Ammon's horn (tissue), 1 donor: ENCODE measurements at places on chromosomes 6 and 20.

DNA sequence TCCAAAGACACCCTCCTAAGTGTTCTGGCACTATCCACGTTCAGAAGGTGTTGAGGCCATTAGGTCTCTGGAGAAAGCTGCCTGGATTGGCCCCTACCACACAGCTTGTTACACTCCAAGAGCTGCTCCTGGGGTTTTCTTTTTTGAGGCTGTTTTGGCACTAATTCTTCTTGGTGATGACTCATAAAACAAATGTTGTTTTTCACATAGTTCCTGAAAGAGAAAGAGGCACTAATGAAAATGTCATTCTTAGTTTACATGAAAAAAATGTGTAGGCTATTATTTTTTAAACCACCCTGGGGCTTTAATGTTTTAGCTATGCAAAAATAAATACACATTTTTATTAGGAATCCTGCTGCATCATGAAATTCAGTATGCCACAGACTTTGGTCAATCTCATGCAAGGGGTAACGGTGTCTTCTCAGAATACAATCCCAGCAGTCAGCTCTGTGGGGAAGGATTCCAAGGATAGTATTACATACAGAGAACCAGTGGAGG is 38.1 kb downstream of the TBPL1 start:
- DNase-seq: no peak

GRCh38 chr6:142627474-142627873 is 317.5 kb downstream of the HIVEP2 start:
- no peak for DNase-seq

GRCh38 chr6:37862992-37863391 is 43.5 kb downstream of the ZFAND3 start:
- no peak for DNase-seq

DNA sequence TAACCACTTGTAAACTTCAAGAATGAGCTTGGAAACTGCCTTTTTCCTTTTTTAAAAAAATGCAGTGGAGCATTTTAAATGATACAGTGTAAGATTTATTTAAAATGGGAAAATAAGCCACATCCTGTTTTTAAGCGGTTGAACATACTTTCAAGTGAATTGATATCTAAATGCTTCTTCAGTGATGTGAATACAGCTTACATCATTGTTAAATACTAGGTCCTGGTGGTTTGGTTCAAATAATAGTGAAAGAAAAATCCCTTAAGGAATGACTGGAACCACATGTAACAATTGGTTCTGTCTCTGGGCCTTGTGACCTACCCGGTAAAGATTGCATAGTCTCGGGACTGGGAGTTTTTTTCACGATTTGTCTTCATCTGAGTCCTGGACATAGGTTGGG is 44.2 kb downstream of the BMP6 start:
- no peak for DNase-seq
